ENCODE measurements at places on chromosomes 1 and 21.

- DNase-seq: no peak
Measured at GRCh38 chr1:38127428-38127827, 80.8 kb upstream of the POU3F1 start.

GRCh38 chr1:182259229-182259872 lies 132.2 kb downstream of the GLUL start:
- DNase-seq: peak; percentile 59

- no peak for DNase-seq
Measured at GRCh38 chr1:61636376-61636775, 88.6 kb downstream of the TM2D1 start.

DNA sequence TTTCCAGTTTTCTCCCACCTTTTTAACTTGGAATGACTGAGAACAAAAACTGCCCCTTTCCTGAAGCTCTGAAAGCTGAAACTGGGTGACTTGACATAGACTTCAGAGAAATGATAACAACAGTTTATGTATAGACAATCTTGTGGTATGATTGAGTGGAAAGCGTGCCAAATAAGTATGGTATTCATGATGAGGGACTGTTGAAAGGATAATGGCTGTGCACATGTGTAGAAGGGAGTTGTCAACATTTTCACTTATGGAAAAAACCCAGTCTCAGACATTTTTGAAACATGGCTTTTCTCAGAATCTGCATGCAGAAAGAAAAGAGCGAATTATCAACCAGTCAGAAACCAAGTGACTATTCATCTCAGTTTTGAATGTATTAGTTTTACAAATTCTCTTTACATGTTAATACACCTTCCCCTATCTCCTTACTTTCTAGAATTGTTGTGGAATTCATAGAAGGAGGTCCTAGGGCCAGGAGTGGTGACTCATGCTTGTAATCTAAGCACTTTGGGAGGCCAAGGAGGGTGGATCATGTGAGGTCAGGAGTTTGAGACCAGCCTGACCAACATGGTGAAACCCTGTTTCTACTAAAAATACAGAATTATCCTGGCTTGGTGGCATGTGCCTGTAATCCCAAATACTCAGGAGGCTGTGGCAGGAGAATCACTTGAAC lies 261.2 kb downstream of the S1PR1 start:
- no peak for DNase-seq

- DNase-seq: no peak
Measured at GRCh38 chr1:1367315-1367714, 7.7 kb downstream of the AURKAIP1 start.

DNA sequence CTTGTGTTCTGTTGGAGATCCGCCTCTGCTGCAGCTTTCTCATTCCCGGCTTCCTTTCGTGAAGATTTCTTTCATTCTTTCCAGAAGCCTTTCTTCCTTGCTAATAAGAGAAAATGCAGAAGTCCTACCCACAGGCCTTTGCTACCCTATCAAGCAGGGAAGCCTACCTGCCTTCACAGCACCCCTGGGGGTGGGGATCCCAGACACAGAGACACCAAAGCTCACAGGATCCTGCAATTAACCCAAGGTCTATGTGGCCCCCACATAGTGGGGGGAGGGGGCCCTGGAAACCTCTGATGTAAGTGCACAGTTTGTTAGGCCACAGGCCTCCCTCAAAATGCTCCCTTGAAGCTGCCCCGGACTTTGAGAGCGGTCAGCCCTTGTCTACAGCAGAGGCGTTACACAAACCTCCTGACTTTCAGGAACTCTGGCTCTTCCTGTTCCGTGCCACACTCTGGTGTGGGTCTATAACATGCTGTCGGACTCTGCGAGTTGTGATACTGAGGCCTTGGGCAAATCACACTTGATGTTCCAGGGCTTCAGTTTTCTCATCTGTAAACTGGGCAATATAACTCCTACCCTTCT lies 31.2 kb downstream of the NKAIN1 start:
- no peak for DNase-seq

GRCh38 chr1:39698568-39698967 lies 7.3 kb upstream of the HPCAL4 start:
- no peak for DNase-seq

GRCh38 chr1:39800471-39800835 lies 11.8 kb upstream of the BMP8B start:
- DNase-seq: no peak

DNA sequence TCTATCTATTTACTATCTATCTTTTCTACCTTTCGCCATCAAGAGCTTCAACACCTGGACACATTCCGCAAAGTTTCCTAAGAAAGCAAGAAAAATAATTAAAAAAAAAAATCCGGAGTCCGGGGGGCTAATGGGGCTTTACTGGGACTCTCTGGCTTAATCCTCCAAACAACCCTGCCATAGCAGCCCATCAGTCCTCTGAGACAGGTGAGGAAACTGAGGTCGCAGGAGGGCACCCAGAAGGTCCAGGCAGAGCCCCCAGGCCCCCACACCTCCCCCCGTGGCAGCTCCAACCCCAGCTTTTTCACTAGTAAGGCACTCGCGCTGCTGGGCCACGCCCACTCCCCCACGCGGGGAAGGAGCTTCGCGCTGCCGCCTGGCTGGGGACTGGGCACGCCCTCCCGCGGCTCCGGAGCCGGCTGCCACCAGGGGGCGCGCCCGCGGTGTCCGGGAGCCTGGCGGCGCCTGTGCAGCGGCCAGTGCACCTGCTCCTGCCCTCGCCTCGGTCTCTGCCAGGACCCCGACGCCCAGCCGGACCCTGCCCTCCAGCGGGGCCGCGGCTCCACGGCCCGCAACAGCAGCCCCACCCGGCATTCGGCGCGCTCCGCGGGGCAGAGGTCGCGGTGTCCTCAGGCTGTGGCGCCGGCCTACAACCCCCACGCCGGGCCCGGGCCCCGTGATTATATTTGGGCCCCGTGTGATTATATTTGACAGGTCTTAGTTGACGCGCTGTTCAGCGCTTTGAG lies 54.1 kb upstream of the SAMD11 start:
- DNase-seq: peak; percentile 74

- no peak for DNase-seq
Measured at GRCh38 chr1:14815175-14815877, 216.8 kb downstream of the KAZN start.

DNA sequence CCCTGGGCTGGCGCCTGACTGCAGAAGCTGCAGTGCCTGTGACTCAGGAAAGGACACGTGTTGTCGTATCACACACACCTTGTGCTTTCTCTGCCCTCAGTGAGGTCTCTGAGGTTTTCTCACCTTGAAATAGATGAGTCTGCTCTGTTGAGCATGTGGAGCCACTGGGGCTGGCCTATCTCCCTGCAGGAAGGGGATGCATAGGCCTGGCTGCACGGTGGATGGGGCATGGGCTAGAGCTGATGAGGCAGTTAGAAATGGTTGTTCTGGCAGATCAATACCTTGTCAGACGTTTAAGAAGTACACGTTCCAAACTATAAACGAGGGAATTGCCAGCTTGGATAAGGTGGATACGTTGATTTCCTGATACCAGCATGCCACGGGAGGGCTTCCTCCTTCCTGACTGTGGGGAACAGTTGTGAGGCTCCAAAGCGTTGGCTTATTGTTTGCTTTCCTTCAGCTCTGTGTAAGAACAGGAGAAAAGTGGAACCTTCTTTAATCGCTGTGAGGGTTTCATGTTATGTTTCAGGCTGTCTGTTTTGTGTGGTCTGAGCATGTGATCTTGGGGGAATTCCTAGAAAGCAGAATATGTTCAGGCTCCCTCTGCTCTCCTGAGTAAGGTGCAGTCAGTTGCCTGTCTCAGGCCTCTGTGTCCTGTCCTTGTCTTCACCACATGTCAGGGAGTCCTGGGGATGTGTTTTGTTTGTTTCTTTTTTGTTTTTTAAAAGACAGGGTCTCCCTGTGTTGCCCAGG lies 44.8 kb downstream of the PCNT start:
- no peak for DNase-seq

DNA sequence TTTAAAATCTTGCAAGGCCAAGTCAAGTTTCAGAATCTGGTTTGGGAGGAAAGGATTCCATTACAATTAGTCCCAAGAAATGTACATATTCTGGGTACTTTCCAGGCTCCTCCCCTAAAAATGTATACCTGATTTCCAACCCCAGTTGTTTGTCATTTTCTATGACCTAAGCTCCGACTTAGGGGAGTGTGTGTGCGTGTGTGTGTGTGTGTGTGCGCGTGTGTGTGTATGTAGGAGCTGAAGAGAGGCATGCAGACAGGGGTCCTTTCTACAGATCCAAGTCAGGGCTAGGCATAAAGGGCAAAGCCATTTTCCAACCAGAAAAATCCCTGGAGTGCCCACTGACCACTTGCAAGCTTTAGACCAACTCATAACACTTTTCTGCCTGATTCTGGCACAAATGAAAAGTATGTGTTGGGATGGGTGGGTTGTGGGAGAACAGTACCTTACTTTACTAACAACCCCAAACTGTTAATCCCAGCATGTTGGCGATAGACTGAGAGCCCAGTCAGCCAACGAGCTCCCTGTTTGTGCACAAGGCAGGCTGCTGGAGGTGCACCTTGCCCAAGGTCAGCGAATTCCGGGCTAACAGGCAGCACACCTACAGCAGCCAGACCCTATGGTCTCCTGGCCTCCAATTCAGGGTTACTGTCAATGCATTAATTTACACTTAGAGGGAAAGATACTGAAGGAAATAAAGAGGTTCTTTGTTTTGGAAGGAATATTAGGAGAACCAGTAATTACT lies 1.7 kb downstream of the TRABD2B start:
- DNase-seq: peak; percentile 73

DNA sequence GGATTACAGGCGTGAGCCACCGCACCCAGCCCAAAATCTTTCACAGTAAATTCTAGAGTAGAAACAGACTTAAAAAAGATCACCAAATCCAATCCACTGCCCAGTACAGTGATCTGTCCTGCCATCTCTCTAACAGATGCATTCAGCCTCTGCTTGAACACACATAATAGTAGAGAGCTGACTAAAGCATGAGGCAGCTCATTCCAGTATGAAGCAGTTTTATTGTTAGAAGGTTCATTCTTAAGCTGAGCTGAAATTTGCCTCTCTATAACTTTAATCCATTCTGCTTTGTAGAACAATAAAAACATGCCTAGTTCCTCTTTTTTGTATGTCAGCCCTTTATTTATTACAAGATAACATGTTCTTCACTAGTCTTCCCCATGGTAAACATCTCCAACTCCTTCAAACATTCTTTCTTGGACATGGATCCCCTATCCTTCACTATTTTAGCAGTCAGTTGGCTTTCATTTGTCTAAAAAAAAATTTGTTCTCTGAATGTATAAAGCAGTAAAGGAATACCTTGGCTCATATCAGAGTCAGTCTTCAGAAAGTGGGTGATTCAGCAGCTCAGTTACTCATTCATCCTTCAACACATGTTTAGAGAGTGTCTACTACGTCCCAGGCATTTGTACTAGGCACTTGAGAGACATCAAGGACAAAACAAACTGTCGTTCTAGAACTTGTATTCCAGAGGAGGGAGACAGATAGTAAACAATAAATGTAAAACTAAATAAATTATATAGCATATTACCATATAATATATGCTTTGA lies 10.7 kb upstream of the PTBP2 start:
- no peak for DNase-seq

DNA sequence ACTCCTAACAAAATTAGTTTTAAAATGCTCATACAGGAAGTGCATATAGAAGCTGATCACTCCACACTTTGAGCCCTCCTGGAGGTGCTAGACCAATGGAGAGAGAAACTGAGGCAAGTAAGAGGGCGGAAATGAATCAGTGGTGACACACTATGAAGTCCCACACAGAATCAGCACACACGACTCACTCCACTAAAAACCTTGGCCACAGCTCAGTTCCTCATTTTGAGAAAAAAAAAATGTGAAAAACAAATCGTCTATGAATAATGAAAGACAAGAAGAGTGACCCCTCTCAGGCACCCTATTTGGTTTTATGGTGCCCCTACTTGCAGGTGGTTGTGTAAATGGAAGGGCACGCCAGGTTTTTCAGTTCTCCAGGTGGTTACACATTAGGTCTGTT lies 675.1 kb upstream of the BRINP3 start:
- DNase-seq: no peak

- no peak for DNase-seq
Measured at GRCh38 chr1:5881526-5882222, 110.6 kb downstream of the NPHP4 start.
